Naive B cell (primary cell): ENCODE measurements at places on chromosomes 7 and 10. TPM values are rescaled to one million over a fixed set of nuclear protein-coding genes. Genes with fewer than 3 reads are reported as not detected.

DNA sequence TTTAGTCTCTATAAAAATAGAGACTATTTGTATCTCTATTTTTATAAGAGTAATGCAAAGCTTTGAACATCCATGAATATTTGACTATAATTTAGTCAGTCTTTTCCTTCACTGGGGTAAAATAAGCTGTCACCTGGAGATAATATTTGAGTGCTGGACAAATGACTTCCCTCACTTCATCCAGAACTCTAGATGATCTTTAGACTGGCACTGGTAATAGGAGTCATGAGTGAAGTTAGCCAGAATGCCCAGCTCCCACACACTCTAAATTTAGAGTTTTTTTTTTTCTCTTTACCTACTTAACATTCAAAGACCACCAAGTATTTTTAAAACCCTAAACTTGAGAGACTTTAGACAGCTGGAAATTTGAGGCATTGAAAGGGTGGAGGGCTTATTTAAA lies 100.7 kb downstream of the LSMEM1 start:
- no peaks in the 10 kb centered on the region for H3K36me3 ChIP-seq
- no peak overlapping the region for H3K27ac ChIP-seq
- DNase-seq = no peak
- peaks cover 19% of the 10 kb centered on the region for H3K27me3 ChIP-seq

DNA sequence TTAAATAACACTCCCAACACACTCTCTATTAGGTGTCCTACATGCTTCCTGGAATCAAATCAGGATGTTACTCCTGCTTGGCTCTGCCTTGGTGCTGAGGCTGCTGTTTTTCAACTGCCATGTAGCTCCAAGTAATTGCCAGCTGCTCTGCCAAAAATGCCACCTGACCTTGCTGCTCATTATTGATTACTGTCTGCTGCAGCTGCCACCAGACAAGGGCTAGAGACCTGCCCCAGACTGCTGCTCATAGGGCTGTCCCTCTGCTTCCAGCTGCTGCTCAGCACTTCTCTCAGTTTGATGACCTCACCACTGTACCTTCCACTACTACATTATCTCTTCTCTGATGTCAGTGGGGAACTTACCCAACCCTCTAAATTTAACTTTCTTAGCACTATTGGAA lies 102.5 kb downstream of the PCLO start:
- no peak overlapping the region for H3K4me3 ChIP-seq
- H3K27ac ChIP-seq = no peak overlapping the region
- no peaks in the 10 kb centered on the region for H3K27me3 ChIP-seq
- DNase-seq = no peak

DNA sequence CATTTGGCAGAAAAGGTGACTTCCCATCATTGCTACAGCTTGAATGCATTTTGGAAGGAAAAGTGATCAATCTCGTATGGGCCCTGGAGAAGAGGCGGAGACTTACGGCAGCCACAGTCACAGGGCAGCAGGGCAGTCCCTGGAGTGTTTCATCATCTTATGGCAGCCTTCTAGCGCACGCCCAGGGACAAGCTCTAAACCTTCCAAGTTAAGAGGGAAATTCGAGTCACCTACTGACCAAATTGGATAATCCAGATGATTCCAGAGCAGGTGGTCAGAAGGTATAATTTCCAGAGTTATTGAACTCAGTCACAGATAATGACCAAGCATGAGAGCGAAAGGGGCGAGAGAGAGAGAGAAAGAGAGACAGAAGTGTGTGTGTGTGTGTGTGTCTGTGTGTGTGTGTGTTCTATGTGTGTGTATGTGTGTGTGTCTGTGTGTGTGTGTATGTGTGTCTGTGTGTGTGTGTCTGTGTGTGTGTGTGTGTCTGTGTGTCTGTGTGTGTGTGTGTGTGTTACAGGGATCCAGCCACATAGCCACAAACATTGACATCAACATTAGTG lies 123.7 kb upstream of the ADAM12 start:
- no peaks in the 10 kb centered on the region for H3K4me1 ChIP-seq
- no peaks in the 10 kb centered on the region for H3K27me3 ChIP-seq
- no peak for DNase-seq

The RAB11FIP2 gene
- 11.4 TPM for polyA plus RNA-seq

- no peaks in the 10 kb centered on the region for H3K36me3 ChIP-seq
- no peak for DNase-seq
These were observed 312.5 kb upstream of the CHRM2 start for GRCh38 chr7:136555933-136556332.

The IFIT1B gene
- not detected for polyA plus RNA-seq

GRCh38 chr10:66777665-66778064 lies 148.2 kb upstream of the LRRTM3 start:
- DNase-seq = no peak
- H3K36me3 ChIP-seq = no peaks in the 10 kb centered on the region
- no peaks in the 10 kb centered on the region for H3K27me3 ChIP-seq
- H3K4me3 ChIP-seq = no peak overlapping the region
